ENCODE measurements at places on chromosomes 7 and 10.

- DNase-seq: no peak
Observed at GRCh38 chr10:103855424-103855823, at the start of gene SH3PXD2A. Gene SH3PXD2A, minus strand, starts transcription at chr10:103855576. Its CDS starts 310 bp downstream, at chr10:103855266.

DNA sequence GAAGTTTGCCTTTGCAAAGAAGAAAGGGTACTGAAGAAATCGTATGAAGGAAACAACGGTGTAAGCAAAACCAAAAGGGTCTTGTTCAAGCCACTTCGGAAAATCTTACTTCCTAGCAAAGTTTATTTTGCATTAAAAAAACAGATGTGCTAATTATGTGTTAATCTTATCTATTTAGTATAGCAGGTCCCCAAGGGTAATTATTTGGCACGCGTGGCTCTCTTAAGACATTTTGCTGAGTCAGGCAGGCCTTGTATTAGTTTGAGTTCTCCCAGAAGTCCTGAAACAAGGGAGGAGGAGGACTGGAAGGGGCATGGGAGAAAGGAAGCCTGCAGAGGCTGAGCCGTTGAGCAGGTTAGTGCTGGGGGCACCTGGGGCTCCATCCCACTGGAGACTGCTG lies 44.9 kb downstream of the TMEM178B start:
- no peak for DNase-seq

DNA sequence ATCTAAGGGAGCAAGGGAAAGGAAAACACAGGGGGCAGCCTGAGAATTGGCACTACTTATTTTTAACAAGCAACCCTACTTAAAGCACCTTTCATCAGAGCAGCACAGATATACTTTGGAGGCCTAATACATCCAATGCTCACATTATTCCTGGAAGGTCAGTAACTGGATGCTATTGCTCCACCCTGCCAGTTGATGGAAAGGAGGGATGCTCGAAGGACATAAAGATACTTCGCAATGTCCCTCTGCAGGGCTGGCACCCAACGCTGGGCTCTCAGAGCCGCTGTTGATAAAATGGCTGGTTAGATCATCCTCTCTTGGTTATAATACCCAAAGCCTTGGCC lies 307.9 kb upstream of the AOAH start:
- no peak for DNase-seq

DNA sequence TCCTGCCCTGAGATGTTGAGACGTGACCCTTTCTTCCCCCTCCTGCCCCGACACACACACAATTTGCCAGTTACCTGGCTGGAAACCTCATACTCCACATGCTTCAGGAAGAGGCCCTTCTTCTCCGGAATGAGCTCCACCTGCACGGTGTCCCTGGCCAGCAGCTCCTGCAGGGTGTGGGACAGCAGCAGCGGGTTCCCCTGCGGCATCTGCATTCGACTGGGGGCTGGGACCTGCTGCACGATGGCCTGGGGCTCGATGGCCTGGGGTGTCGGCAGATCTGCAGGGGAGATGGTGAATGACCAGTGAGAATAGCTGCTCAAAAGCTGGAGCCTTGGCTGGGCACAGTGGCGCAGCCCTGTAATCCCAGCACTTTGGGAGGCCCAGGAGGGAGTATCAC lies 36.0 kb downstream of the NUDT1 start:
- no peak for DNase-seq

DNA sequence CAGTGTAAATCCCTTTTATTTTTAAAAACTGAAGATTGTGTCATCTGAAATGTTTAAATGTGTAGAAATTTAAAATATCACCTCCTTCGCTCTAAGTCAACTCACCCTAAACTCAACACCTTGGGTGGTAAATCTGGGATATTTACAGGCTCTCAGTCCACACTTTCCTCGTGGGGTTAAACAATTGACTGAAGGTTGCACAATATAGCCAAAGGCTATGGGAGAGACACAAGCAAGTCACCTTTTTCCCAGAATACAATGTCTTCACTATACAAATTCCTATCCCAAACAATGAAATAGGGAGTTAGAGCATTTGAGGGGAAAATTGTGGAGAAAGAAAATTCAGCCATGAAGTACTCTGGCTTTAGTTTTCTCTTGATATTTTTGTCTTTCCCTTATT lies 32.7 kb upstream of the MAT1A start:
- DNase-seq: no peak

- peak; percentile 82 for DNase-seq
Observed at GRCh38 chr10:132849546-132850031, 63.6 kb upstream of the NKX6-2 start.

- DNase-seq: no peak
Observed at GRCh38 chr10:19931894-19932590, 115.8 kb downstream of the PLXDC2 start.

DNA sequence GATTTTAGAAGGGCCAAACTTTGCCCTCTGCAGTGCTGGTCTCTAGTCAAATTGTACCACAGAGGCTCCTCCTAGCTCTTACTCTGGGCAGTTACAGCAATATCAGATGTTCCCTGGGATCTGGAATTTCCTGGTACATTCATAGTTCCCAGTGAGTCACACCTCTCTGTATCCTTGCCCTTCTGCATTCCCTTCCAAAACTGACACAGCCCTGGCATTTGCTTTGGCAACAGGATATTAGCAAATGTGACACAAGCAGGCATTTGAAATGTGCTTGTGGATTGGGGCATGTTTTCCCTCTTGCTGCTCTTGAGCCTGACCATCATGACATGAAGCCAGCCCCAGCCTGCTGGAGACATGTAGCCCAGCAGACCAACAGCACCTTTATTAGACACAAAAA lies 284.7 kb upstream of the AKR1E2 start:
- no peak for DNase-seq

GRCh38 chr10:52071814-52072213 lies 242.3 kb upstream of the DKK1 start:
- no peak for DNase-seq

DNA sequence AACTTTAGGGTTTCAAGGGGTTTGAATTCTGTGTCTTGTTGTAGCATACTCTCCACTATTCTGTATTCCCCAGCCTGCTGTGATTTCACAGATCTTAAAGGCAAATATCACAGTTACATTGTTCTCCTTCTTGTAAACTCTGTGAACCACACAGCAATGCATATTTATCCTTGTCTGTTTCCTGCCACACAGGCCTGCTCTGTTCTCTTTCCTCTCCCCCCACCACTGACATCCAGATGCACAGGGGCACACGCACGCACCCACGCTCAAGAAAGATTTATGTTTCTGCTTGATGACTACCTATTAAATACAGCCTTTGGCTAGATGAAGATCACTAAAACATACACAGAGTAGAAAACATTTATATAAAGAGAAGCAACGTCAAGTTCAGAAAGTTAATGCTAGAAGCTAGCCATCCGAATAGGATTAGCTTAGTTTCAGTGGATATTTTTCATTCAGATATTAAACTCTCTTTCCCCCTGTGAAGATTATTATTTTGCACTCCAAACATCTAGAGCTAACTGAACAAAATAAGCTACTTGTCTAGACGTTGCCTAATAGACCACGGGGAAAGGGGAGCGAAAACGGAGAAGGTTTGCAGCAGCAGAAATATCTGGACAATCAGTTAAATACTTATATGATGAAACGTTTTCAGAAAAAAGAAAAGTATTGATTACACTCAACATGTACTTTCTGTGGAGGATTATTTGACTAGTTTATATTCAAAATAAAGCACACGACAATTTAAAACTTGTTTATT lies 193.1 kb upstream of the SEMA3C start:
- DNase-seq: no peak

DNA sequence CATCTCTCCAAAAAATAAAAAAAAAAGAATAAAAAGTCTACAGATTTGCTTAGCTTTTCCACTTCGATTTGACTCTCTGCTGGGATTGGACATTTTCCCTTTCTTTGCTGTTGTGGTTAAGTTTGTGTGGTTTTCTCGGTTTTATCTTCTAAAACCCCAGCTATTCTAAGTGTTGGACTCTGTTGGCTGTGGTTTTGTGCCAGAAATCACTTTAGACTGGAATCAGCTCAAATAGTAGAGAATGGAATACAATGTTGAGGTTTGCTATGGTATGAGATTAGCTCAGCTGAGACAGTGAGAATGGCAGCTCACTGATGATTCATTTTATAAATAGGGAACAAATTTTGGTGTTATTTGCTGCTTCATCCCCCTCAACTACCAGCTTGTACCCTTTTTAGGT lies 116.0 kb downstream of the BUB3 start:
- no peak for DNase-seq

GRCh38 chr10:48227213-48227612 lies 47.3 kb downstream of the FRMPD2 start:
- no peak for DNase-seq

DNA sequence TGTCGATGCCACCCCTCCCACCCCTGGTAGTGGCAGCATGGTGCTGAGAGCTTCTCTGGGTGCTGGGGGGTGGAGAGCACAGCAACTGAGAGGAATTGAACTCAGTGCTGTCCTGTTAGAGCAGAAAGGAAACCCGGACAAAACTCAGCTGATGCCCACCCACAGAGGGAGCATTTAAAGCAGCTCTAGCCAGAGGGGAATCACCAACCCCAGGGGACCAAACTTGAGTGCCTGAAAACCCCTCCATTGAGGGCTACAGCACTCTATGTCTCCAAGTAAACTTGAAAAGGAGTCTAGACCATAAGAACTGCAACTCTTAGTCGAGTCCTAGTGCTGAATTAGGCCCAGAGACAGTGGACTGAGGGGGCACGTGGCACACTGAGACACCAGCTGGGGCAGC lies 16.8 kb upstream of the FOXI2 start:
- DNase-seq: no peak

GRCh38 chr7:138962561-138963270 lies 18.5 kb downstream of the KIAA1549 start:
- no peak for DNase-seq

- DNase-seq: no peak
Observed at GRCh38 chr10:95430231-95430951, 130.8 kb downstream of the SORBS1 start.

DNA sequence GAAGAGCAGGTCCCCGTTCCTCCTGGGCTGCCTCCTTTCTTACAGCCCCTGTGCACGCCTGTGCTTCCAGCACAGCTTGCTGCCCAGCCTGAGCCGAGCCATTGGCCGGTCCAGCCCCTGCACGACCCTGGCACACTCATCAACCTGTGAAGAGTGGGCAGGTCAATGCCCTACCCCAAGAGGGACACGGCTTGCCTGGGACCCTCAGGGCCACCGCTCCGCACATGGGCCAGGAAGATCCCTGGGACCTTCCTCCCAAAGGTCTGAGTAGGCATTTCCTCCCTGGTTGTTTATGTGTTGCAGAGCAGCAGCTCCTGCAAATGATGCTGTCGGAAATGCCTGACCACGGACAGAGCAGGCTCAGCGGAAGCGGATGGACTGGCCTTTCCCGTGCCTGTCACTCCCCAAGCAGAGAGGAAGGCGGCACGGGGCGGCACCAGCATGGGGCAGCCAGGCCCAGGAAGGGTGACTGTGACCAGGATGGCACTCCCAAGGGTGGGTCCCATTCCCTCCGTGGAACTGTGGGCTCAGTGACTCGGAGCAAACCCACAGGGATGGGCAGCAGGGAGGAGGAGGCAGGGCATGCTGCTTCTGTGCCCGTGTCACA lies 252.5 kb downstream of the TNS3 start:
- DNase-seq: no peak

DNA sequence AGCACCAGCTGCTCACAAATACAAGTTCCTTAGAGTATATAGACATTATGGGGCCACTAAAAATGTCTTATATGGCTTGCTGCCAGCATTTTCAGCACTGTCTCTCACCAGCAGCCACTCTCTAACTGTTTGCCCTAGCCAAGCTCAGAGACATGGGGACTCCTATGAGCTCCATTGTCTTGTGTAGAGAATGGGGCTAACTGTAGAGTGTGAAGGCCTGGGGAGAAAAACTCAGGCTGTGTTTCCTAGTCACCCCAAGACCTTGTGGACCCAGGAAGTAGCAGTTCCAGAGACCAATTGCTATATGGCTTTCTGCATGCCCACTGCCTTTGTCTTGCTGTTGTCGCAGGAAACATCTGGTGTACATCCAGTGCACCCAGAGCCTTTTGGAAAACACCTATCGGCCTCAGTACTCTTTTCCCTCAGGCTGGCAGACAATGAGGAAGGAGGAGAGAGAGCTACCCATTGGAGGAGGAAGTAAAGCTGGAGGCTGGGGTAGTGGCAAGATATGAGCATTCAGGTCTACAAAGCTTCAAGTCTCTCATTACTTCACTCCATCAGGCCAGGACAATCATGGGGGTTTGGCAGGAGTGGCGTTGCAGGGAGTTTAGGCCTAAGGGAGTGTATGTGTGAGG lies 28.4 kb downstream of the ENTPD1 start:
- DNase-seq: no peak

DNA sequence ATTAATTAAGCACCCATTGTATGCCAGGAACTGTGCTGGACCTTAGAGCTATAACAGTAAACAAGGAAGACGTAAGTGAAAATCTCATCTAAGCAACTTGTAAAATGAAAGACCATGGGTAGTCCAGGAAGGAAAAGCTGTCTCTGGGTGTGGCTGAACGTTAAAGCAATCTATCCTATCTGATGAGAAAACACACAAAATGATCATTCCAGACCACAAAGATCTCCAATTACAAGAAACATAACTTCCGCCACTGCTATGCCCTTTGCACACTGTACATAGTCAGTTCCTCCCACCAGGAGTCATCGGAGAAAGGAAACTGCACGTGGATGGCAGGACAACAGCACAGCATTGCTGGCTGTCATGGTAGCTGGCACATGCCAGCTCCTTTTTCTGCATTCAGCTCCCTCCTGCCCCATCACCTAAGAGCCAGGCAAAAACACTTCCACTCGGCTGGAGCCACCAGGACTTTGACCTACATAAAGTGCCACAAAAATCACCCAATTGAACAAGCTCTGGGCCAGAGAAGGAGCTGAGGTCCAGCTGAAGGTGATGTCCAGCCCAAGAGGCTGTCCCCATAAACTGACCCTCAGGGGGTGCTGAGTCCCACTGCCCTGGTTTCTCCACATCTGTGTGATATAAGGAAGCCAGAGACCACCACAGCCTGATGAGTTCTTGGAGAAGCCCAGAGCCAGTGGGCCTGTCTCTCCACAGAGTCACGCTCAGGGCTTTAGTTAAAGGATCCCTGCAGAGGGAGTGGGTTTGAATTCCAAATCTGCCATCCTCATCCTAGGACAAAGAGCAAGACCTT lies 56.4 kb downstream of the STEAP1B start:
- no peak for DNase-seq

All from chondrocyte (in vitro differentiated cells).